ENCODE measurements at places on chromosomes 5 and 9.

DNA sequence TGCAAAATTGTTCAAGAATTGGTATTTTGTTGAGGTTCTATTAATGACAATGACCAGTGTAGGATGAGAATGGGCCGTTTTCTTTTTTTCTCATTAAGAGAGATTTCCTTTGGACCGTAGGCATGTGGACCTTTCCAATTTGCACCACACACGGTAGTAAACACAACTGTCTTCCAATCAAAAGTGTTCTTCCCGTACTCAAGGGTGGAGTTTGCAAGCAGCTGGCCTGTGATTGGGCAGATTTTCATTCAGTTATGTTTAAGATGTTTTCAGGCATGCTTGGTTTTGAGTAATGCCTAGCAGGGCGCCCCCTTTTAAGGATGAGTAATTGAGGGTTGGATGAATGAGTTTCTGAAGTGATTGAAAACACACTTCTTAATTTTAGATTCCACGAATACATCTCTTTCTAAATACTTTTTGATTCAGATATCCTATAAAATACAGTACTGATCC lies 2.5 kb downstream of the KDM3B start:
- no peak for DNase-seq

DNA sequence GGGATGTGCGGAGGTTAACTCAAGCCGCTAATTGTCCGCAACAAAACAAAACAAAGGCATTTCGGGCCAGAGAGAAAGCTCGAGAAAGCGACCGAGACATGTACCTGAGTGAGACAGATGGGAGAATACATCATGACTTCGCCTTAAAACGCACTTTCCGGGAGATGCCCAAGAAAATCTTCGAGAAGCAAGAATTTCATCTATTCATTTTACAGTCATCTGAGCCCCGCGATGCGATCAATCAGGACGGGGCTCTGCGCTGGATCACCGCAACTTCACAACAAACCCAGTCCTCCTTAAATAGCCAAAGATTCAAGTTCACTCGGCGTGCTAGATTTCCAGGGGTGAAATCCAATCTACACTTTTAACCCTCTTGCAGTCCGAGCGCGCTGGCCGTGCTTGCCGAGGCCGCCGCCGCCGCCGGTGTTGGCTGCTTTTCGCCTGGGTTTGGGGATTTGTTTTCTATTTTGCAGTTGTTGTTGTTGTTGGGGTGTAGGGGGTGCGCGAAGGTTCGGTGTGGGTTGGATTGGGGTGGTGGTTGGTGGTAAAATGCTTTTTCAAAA lies 482 bp downstream of the NFIB start:
- DNase-seq, result no peak

- no peak for DNase-seq
These were observed 8.3 kb downstream of the KIF12 start for GRCh38 chr9:114090798-114091197.

DNA sequence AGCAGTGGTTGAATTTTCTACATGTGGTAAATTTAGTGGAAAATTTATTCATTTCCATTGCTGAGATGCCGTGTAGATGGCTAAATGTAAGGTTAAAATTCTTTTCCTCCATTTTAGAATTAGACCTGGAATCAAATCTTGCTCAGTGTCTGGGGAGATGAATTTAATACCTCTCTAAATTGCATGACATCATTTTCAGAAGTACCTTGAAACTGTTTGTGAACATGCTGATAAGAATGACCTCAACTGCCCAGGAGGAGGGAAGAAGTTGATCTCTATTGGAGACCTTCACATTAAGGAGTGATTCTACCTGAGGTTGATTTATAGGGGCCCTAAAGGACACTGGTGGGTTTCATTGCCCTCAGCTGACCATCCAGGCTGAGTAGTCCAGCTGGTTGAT lies 116.7 kb upstream of the EGFLAM start:
- no peak for DNase-seq
